ENCODE measurements at places on chromosomes 6 and 20. TPM values are rescaled to one million over a fixed set of nuclear protein-coding genes. Genes with fewer than 3 reads are reported as not detected.

The HCRTR2 gene
- not detected for total RNA-seq

The TMEM244 gene
- 1.3 TPM for total RNA-seq

The PACSIN1 gene
- total RNA-seq, result not detected

The APOM gene
- total RNA-seq, result 0.72 TPM

The ADNP gene
- 27.6 TPM for total RNA-seq

The COL11A2 gene
- total RNA-seq, result 0.22 TPM

The PLAGL2 gene
- 6.8 TPM for total RNA-seq

The AKAP12 gene
- total RNA-seq, result 46.8 TPM

The SCGN gene
- total RNA-seq, result not detected
